ENCODE measurements at places on chromosomes 4 and X. TPM values are rescaled to one million over a fixed set of nuclear protein-coding genes. Genes with fewer than 3 reads are reported as not detected.

DNA sequence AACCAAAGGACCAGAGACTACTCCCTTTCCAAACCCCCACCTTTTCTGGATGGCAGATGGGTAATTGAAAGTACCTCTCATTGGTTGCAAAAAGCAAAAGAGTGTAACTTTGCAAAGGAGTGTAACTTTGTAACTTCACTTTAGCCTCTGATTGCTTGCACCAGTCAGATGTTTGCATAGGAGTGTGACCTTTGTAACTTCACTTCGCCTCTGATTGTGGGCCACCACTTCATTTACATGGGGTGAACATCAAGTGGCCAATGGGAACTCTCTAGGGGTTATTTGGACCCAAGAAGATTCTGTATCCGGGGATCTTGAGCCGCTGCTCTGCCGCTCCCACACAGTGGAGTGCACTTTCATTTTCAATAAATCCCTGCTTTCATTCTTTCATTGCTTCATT is 9.9 kb upstream of the SLC25A43 start:
- no peak for DNase-seq

DNA sequence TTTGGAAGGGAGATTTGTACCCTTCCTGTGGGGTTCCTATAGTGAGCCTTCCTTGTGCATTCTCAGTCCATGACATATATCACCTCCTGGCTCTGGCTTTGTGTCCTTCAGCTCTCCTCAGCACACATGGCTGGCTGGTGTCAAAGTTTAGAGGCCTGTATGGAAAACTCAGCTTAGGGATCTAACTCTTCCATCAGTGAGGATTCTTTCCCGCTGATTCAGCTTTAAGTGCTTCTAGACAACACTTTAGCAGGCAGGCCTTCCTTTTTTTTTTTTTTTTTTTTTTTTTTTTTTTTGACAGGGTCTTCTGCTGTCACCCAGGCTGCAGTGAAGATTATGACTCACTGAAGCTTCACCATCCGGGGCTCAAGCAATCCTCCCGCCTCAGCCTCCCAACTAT is 84.2 kb downstream of the NPNT start:
- no peak for DNase-seq

BMP3 gene
- total RNA-seq: not detected

GRCh38 chr4:56611501-56611900 is 69.6 kb downstream of the HOPX start:
- DNase-seq: no peak

MXRA5 gene
- total RNA-seq: 0.03 TPM

GRCh38 chr4:22607382-22607781 is 85.4 kb upstream of the GBA3 start:
- DNase-seq: peak; percentile 6

DNA sequence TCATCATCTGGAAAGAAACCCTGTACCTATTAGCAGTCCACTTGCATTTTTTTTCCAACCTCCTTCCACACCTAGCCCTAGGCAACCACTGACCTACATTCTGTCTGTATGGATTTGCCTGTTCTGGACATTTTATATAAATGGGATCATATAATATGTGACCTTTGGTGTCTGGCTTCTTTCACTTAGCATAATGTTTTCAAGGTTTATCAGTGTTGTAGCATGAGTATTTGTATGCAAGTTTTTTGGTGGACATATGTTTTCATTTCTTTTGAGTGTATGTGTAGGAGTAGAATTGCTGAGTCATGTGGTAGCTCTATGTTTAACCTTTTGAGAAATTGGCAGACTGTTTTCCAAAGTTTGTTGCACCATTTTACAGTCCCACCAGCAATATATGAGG is 198.6 kb downstream of the CEP135 start:
- no peak for DNase-seq

- no peak for DNase-seq
Observed at GRCh38 chrX:37818031-37818430, 29.3 kb downstream of the DYNLT3 start.

ADRA2C gene
- not detected for total RNA-seq

- DNase-seq: no peak
Observed at GRCh38 chrX:69029771-69030170, 135.5 kb downstream of the PJA1 start.

FMR1 gene
- total RNA-seq: 26.0 TPM

GRCh38 chr4:141026900-141027299 is 106.4 kb downstream of the RNF150 start:
- DNase-seq: no peak

- DNase-seq: no peak
Observed at GRCh38 chr4:112895811-112896608, 153.4 kb upstream of the ANK2 start.

DNA sequence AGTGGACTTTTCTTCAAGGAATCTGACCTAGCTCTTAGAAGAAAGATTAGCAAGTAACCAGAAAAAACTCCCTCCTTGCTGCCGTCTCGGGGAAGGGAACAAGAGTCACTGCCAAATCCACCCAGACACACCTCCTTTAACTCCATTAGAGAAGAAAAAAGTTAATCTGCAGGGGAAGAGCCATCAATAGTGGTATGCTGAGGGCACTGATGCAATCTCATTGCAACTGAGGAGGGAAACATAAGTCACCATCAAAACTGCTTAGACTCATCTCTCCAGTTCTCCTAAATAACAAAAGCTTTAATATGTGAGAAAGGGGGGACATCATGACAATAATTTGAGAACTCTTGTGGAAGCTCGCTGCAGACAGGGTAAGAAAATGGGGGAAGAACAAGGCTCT is 49.3 kb upstream of the MAGED4B start:
- no peak for DNase-seq

DNA sequence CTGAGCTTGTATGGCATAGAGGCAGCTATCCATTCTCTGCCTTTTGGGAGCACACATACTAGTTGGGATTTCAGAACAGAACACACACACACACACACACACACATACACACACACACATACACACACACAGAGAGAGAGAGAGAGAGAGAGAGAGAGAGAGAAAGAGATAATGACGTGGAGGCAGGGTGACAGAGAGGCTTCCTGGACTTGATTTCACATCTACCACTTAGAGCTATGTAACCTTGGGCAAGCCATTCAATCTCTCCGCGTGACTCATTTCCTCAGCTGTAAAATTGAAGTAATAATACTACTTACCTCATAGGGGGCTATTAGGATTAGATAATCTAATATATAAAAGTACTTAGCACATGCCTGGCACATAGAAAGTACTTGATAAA is 12.3 kb upstream of the GRIA3 start:
- no peak for DNase-seq

- DNase-seq: no peak
Observed at GRCh38 chr4:121863799-121864198, 6.5 kb downstream of the BBS7 start.

All from activated T-cell treated with anti-CD3 and anti-CD28 coated beads, Interleukin-2, amount 50 U/mL, for 4 hours (primary cell).